ENCODE measurements at places on chromosomes 6 and 20.

DNA sequence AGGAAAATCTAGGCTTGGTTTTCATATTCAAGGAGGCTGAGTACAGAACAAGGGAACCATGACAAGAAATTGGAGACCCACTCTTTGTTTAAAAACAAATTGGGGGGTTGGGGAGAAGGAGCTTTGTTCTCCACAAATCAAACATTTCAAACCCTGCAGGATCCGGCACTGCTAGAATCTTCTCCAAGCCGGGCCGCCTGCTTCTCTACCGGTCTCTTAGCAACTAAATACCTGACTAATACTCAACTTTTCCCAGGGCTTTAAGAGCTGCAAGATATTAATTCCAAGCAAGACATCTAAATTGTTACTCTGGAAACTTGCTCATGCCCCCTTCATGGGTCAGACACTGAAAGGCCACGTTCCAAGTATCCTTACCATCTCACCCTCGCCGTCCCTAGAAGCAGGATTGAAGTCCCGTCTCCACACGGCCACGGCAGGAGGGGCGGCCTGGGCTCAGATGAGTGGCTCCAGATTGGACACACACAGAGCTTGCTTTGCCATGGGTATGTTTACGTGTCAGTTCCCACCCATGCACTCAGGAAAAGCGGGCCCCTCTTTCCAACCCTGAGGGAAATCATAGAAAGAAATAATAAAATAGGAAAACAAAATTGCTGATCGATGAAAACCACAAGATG, 126.4 kb upstream of the CDH4 start:
- ATAC-seq = no peak

DNA sequence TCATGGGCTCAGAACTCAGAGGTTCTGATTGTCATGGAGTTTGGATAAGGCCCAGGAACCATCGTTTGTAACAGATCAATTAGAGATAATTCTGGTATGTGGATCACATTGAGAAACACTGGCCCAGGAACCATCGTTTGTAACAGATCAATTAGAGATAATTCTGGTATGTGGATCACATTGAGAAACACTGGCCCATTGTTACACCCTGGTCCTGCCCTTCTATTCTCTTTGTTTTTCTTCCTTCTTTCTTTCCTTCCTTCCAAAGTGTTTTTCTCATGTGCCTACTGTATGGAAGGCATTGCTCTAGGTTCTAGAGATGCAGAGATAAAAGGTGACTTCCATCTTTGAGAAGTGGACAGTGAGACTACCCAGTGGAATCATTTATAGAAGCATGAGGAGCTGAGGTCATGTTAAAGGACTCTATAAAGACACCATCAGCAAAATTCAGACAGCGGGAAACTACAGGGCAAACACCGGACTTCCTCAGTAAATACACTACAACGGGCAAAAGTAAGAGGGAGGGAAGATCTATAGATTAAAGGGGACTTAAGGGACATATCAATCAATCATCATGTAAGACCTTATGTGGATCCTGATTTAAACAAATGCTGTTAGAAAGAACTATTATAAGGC, 153.8 kb downstream of the UNC5CL start:
- ATAC-seq = no peak

GRCh38 chr6:90233994-90234393, 62.6 kb downstream of the BACH2 start:
- peak; percentile 91 for ATAC-seq

DNA sequence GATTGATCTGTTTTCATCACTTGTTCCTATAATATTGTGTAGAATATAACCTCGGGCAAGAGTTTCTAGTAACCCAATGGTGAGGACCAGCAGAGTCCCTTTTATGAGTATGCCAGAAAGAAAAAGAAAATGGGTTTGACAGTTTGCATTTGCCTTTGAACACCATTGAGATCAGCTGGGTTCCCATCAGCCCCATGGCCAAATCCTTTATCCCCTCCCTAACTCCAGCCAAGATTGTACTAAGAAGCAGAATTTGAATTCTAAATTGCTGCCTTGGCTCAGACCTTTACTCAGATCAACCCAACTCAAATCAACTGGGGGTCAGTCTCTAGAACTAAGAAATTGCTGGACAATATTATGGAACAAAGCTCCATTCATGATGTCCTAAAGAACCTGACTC, 187.4 kb downstream of the TBC1D7 start:
- ATAC-seq = no peak

GRCh38 chr6:50202766-50203165, 153.0 kb upstream of the DEFB112 start:
- ATAC-seq = no peak

GRCh38 chr6:134003542-134003951, 48.9 kb downstream of the SLC2A12 start:
- ATAC-seq = no peak

GRCh38 chr6:150057501-150057951, 11.4 kb downstream of the ULBP3 start:
- no peak for ATAC-seq

DNA sequence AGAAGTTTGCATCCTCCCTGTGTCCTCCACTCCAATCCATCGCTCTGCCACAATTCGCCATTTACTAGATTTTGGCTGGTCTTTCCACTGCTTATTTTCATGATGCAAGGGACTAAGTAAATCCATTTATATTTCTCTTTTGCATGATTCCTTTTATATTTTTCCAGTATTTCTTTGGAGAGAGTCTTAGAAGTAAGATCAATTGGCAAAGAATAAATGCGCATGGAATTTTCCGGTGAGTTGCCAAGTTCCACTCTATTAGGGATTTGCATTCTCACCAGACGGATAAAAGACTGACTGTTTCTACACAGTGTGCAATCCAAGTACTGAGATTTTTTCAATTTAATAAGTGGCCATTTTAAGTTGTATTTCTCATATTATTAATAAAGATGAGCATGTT, 91.7 kb upstream of the PHACTR3 start:
- no peak for ATAC-seq

DNA sequence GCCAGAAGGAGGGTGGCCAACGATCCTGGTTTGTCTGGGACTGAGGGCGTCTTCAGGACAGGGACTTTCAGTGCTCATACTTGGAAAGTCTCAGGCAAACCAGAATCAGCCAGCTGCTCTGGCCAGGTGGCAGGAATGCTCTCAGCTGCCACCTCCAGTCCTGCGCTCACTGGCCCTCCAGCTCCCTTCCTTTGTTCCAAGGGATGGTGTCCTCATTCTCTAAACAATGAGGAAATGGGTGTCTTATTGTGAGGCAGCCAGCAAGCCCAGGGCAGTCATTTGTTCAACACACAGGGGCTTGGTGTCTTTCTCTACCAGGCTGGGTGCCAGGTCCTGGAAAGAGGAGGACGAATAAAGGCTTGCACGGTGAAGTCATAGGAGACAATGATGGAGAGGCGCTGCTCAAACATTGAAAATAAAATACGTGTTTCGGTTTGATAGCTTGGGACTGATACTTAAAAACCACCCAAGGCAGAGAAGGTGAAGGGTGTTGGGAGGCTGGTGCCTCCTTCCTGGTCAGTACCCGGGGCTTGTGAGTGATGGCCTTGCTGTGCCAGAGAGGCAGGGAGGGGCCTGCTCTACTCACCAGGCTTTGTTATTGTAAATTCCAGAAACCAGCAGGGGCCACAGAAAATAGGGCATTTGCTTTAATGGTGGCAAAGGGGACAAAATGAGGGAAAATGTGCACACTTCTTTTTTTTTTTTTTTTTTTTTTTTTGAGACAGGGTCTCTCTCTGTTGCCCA, 11.3 kb upstream of the TMEM181 start:
- no peak for ATAC-seq

DNA sequence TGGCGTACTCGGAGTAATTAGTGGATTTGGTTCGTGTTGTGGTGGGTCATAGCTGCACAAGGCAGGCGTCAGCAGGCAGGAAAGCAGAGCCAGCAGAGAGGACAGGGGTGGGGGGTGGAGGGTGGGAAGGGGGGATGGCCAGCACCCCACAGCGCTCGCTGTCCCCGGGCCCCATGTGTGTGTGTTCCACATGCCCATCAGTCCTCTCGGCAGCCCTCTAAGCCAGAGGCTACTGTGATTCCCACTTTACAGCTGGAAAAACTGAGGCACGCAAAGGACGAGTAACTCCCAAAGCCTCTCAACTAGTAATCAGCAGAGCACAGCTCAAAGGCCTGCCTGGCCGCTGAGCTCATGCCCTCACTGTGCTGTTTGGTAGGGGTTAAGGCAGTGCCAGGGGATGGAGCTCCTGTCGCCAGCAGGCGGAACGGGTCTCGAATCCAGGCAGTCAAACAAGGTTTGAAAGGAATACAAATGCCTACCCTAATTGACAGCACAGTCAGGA, 175.2 kb downstream of the ZDHHC14 start:
- ATAC-seq = no peak

DNA sequence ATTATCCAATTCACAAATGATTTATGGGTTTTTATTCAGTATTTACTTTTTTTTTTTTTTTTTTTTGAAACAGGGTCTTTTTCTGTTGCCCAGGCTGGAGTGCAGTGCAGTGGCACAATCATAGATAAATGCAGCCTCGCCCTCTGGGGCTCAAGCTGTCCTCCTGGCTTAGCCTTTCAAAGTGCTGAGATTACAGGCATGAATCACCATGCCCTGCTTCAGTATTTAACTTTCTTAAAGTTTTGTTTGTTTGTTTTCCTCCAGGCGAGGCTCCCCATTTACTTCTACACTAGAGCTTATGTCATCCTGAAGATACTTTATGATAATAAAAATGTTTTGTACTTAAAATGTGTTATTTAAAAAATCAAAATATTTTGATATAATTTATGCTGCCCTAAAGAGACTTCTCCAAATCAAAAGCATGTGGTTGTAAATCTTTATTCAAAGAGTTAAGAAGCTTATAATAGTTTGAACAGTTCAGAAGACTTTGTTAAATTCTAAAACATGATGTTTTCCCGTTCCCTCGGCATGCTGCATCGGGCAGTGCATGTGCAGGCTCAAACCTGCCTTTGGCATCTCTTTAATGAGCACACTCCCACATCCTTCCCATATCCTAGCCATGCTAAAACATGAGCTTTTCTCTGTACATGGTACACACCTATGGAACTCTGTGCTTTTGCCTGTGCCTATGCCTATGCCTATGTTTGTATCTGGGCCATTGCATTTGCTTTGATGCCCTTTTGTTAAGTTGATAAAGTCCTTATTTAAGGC, 11.0 kb downstream of the SMPDL3A start:
- no peak for ATAC-seq

DNA sequence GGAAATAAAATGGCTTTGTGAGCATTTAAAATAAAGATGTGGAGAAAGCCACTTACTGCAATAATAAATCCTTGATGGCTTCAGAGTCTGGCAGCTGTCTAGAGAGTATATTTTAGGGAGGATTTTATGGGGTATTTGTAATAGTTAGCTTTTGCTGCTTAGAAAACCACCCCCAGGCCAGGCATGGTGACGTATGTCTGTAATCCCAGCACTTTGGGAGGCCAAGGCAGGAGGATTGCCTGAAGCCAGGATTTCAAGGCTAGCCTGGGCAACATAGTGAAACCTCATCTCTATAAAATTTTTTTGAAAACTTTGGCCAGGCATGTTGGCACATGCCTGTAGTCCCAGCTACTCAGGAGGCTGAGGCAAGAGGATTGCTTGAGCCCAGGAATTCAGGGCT, 63.8 kb downstream of the ISM1 start:
- no peak for ATAC-seq

- no peak for ATAC-seq
These were observed 140.0 kb downstream of the ARID1B start for GRCh38 chr6:156917213-156917612.

DNA sequence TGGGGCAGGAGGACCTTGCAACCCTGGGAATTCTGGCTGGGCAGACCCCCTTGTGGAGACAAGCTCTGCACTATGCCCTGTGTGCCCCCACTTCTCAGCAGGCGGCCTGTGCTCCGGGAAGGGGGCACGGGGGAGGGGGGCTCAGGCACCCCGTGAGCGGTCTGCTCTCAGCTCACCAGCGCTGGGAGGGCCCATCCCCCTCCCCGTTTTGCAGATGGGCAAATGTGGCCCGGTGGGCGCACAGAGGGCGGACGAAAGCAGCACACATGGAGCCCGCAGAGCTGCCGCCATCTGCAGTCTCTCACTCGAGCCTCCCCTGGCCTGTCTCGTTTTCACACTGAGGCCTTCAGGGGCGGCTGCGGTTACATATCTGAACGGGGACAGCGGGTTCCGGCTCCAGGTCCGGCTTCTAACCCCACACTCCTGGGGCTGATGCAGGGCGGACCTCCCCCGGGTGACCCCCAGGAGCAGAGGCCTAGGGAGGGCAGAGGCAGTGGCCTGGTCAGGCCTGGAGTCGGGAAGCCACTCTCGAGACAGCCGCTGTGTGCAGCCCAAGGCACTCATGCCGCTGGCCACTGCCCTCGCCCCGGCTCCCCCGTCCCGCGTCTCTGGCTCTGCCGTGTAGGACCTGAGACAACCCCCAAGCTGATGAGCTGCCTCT, 13.9 kb downstream of the CHRNA4 start:
- ATAC-seq = no peak

GRCh38 chr20:41078329-41078728, 49.7 kb downstream of the TOP1 start:
- ATAC-seq = no peak

GRCh38 chr6:91340896-91341395, 754.1 kb upstream of the MAP3K7 start:
- no peak for ATAC-seq

GRCh38 chr20:2210646-2211552, 84.9 kb upstream of the TGM3 start:
- peak; percentile 45 for ATAC-seq

DNA sequence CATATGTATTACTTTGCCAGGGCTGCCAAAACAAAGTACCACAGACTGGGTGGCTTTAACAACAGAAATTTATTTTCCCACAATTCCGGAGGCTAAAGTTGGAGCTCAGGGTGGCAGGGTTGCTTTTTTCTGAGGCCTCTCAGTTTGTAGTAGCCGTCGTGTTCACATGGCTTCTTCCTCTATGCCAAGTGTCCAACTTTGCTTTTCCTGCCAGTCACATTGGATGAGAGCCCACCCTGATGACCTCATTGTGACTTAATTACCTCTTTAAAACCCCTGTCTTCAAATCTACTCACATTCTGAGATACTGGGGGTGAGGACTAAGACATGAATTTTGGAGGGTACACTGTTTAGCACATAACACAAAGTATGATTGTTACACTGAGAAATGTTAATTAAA, 9.9 kb upstream of the ECT2L start:
- no peak for ATAC-seq

DNA sequence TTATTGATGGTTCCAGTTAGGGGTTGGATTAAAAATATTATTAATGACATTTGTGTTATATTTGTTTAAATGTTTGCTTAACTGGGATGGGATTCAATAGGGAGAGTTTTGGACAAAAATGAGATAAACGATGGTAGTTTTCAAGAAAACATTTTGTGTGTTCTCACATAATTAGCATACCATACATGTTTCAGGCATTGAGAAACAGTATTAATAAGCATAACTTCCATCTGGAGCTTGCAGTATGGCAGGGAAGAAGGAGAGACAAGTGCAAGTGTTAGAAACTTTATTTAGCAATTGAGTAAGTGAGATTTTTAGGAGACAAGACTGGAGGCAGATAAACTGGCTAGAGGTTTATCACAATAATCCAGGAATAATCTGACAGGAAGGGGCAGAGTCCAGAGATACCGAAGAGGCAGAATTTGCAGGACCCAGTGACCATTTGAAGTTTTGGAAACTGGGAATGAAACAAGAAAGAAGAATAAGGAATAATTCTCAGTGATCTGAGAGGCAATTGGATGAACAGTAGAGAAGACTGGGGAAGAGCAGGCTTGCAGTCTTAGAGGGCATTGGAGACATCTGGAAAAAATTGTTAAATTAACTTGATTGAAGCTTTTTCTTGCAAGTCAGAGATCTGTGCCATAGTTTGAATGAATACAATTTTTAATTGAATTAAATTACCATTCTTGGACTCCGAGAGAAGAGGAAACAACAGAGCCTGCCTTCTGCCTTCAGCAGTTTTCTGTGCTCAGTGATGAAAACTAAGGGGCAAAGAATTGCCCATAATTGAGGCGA, 73.0 kb upstream of the PTCHD4 start:
- no peak for ATAC-seq
